ENCODE measurements at places on chromosomes 3 and 15.

DNA sequence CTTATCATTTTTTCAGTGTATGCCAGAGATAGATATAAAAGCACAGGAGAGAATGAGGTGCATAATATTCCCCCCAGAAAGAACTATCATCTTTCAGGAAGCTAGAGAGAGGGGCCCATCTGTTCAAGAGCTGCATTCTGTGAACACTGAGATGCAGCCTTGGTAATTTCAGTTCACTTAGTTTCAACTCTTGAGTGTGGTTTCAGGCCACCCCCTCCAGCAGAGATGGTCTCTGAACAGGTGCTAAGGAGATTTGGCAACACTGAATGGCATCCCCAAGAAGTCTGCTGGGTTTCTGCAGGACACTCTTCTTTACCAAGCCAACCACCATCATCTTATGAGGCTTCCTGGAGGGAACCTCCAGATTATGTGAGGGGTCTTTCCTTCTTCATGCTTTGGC lies 30.4 kb upstream of the LIMD1 start:
- no peak for DNase-seq

DNA sequence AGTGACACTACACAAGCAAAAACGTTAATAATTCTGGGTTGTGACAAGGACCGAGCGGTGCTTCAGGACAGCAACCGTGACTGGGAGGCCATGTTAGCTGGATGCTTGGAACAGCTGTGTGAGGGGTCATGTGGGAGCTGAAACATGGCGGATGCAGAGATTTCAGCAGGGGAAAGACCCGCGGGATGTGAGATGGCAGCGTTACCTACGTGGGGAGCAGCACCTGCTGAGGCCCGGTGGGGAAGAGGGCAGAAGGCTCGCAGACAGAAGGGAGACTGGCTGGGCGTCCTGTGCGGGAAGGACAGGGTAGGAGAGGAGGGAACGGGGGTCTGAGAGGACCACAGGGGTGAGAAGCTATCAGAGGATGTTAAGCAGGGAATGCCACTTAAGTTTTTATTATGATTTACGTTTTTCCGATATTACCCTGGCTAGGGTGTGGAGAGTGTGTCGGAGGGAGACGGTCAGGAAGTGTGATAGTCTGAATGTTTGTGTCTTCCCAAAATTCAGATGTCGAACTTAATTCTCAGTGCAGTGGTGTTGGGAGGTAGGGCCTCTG lies 228.8 kb upstream of the LYSMD4 start:
- no peak for DNase-seq

DNA sequence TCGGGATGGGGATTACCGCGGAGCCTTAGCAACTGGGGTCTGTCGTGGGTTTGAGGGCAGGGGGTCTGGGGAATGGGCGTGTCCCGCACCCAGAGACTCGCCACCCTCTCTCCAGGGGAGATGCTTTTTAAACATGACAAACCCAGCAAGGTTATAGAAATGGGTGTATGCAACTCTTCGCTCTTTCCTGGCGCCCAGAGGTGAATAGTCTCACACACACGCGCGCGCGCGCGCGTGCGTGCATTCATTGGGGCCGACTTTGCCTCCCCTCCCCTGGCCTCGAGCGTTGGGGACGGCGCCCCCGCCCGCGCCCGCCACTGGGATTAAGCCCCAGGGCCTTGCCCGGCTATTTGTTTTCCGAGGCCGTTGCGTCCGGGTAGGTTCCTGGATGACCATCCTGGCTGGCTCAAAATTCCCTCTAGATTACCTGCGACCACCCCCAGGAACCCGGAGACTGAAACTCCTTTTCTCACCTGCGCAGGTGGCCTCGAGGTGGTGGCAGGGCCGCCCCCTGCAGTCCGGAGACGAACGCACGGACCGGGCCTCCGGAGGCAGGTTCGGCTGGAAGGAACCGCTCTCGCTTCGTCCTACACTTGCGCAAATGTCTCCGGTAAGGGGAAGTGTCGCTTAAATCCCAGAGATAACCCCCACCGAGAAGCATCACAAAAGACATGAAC lies 777 bp downstream of the GPR160 start:
- DNase-seq, result no peak

DNA sequence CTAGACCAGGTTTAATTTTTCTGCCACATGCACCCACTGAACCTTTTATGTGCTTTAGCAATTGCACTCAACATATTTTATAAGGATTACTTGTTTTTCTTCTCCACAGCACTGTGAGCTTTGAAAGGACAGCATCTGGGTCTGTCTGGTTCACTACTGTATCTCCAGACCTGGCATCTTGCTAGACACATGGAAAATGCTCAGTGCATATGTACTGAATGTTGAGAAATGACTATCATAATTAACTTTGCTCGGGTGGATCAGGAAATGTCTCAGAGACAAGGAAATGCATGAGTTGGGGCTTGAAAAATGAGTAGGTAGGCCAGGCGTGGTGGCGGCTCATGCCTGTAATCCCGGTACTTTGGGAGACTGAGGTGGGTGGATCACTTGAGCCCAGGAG lies 40.2 kb downstream of the DOCK3 start:
- DNase-seq, result no peak

DNA sequence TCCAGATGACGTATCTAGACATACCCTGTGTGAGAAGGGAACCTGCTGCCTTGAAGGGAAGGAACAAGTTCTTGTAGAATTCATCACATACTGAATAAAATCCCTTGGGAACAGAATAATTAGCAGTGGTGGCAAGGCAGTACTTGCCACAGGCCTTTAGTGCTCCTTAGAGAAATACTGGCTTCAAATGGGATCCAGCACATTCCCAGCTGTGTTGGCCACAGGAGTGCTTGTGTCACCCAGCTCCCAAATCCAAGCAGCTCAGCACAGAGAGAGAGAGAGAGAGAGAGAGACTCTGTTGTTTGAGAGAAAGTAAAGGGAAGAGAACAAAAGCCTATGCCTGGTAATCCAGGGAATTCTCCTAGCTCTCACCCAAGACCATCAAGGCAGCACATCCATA lies 969.0 kb upstream of the ALCAM start:
- DNase-seq, result no peak

- no peak for DNase-seq
These were observed 84.7 kb downstream of the NCEH1 start for GRCh38 chr3:172626021-172626640.
